ENCODE measurements at places on chromosomes 7 and 10. TPM values are rescaled to one million over a fixed set of nuclear protein-coding genes. Genes with fewer than 3 reads are reported as not detected.

Gene KLF14
- not detected for total RNA-seq

Gene SLC18A3
- total RNA-seq = 0.13 TPM

Gene FAM20C
- 64.7 TPM for total RNA-seq

Gene DEPP1
- 7.3 TPM for total RNA-seq

Gene LBX1
- not detected for total RNA-seq

Gene ITPRID1
- total RNA-seq = not detected

Gene LIPF
- total RNA-seq = not detected

Gene PTPRN2
- 0.33 TPM for total RNA-seq

Gene FOXI2
- not detected for total RNA-seq

Gene IL6
- 1.8 TPM for total RNA-seq

Gene CUL1
- 39.9 TPM for total RNA-seq

Gene FAM25C
- total RNA-seq = not detected

Gene GIMAP6
- not detected for total RNA-seq

Gene TAS2R4
- 0.25 TPM for total RNA-seq

Gene PHKG1
- total RNA-seq = not detected

Gene PNLIP
- not detected for total RNA-seq

Gene MOGAT3
- total RNA-seq = not detected

Gene PKD2L1
- total RNA-seq = not detected

Gene LIPK
- not detected for total RNA-seq

Gene EN2
- total RNA-seq = not detected

Gene MINDY4
- total RNA-seq = 3.7 TPM

Data from mesangial cell (primary cell).